ENCODE measurements at places on chromosomes 13 and 19. TPM values are rescaled to one million over a fixed set of nuclear protein-coding genes. Genes with fewer than 3 reads are reported as not detected.

Gene KIR3DL2
- total RNA-seq, result 0.37 TPM

GRCh38 chr13:70662231-70662940, 554.1 kb upstream of the KLHL1 start:
- no peak for DNase-seq

DNA sequence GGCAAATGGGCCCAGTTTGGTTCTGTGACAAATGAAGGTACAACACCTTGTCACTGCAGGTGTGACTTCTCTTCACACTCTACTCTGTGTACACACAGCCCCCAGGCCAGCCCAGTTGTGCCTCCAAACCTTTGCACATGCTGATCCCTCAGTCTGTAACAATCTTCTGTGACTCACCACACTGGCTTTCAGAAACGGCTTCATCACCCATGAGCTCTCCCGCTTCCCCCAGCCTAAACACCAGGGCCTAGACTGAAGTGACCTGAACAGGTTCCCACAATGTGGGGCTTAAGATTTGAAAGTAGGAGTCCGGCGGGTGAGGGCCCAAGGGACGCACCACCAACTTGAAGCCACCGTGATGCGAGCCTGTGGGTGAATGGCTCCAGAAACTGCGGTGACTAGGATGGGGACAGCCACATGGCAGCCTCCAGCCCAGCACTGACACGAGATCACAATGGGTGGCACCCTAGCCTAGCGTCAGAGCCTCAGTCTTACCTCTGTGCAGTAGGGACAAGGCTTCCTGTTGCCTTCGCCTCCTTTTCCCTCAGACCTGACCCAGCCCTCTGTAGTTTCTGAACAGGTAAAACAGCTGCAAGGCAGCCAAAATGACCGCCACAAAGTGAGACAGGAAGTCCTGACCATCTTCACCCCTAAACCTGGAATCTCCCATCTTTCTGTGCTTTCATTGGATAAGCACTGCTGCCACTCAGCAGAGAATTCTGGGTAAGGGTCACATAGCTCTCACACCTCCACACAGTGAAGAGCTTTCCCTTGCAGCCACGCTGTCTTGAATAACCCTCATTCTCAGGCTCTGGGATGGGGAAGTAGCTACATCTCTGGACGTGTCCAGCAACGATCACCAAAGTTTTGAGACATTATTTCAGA, 34.2 kb upstream of the ZNF599 start:
- no peak for DNase-seq

DNA sequence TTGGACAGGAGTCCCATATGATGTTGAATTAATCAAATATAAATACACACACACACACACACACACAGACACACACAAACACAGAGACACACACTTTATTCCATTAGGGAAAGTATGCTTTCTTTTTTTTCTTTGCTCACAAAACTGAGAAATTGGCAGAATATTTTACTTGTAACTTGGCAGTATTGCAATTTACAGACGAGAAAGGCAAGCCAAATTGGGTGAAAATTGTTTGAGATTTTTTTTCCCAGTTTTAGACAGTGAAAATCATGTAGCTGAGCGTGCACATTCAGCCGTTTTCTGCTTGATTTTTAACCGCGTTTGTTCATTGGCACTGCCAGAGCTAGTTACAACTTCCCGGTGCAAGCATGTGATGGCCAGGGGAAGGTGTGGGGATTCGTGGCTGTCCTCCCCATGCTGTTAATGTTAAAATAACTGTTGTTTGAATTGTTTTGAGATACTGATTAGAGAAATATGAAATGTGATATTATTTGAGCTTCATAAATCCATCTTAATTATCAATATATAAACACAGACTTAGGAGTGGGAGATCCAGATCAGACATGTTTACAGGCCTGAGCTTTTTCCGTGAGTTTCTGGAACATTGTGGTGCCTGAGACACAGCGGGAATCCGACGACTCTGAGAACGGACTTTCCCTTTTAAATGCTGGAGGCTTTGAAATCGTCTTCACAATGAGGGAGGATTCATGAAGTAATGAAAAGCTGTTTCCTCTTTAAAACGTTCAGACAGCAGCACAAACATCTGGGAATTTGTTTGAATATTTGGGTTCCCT, 125.5 kb downstream of the KCNRG start:
- DNase-seq, result no peak

Data from uterus (tissue), 4 donors.